NCI-H748 treated with DMSO at 0.1 percent for 48 hours (cell line): ENCODE measurements at places on chromosomes 1 and 21.

DNA sequence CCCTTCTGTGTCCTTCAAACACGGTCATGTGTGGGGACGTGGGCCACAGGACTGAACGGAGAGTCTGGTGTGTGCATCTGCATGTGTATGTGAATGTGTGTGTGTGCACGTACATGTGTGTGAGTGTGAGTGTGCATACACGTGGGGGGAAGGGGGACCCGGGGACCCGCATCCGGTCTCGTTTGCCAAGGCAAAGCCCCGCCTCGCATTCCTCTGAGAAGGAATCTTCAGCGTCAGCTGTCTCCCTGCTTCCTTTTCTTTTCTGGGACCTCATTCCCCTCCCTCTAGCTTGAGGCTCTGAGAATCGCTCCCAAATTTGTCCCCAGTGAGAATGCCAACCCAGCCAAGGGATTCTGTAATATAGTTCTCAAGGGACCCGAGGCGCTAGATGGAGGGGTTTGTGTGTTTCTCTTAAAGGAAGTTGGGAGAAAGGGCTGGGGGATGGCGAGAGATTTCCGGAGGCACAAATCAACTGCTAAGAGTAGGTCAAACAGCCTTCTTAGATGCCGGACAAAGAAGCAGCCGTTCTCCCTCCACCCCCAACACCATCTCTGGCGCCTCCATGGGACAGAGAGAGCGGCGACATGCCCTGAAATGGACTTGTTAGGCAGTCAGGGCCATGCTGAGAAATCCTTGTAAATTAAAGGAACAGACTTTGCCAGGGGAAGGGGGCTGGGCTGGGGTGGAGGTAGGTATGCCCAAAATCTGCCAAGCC lies 6.6 kb downstream of the IFFO2 start:
- no peak for DNase-seq

GRCh38 chr1:17277511-17278159 lies 28.7 kb downstream of the PADI3 start:
- no peak for DNase-seq

DNA sequence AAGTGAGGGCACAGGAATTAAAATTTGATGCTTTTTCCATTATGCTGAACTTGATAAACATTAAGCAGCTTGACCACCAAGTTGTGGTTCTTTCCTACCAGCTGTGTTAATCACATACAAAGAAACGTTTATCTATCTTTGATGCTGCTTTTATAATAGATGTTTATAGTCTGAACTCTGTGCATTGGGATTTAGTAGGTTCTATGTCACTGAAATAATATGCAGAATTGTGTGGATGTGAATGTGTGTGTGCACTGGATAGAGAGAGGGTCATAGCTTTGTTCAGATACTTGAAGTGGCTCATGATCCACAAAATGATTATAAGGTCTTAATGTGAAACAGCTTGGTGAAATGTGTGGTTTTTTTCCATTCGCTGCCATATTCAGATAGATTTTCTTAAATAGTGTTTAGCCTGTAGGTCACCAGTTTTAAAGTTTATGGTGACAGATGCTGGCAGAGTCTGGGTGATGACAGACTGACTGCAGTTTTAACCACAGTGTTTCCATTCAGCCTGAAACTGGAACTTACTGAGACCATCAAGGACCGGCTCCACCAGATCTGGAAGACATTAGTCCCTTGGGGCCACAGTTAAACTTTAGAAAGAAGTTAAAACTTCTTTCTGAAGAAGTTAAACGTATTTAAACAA lies 10.2 kb downstream of the DDI2 start:
- no peak for DNase-seq

- no peak for DNase-seq
These were observed 32.0 kb upstream of the AGL start for GRCh38 chr1:99818063-99818699.

- no peak for DNase-seq
These were observed 33.8 kb downstream of the GIPC2 start for GRCh38 chr1:78079580-78079979.

- DNase-seq: no peak
These were observed 57.3 kb downstream of the JAK1 start for GRCh38 chr1:64909031-64909430.

- DNase-seq: no peak
These were observed 181.6 kb downstream of the RASAL2 start for GRCh38 chr1:178275553-178275952.

GRCh38 chr21:46603228-46603627 lies 1.7 kb downstream of the S100B start:
- no peak for DNase-seq

DNA sequence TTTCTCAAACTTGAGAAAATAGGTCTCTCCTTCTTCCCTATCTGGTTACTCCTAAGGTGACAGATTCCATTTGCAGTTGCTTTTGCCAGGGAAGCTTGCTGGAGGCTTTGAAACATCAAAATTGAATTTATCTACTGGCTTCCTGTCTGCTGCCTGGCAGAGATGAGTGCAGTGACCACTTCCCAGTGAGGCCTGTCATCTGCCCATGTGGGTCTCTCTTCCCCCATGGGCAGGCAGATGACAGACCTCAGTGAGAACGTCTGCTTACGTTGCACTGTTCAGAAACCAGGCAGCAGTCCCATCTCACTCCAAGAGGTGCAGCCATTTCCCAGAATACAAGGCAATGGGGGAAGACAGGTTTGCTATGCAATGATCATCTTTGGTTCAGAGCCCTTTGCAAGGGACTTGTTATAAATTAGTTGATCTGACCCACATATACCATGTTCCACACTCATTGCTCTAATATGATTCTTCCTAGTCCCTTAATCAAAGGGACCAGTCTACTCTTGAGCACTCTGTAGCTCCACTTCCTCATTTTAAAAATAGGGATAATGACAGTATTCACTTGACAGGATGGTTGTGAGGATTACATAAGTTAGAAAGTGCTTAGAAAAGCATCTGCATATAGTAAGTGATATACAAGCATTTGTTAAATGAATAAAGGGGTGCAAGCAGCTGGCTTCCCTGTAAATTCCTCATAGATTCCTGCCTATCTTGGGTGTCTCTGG lies 10.6 kb downstream of the PGBD5 start:
- no peak for DNase-seq

DNA sequence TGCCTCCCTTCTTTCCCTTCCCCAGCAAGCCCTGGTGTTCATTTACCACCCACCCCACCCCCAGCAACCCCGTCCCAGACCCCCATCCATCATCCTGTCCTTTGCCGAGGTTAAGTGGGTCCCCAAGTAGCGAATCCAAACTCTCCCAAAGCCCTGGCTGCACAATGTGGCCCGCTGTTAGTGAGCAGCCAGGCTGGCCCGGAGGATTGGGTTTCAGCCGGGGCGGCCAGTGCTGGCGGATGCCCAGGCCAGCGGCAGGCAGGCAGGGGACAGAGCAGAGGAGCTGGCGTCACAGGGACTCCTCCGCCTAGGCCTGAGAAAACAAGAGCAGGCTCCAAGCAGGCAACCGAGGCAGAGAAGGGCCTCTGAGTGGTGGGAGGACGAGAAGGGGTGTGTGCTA lies 61.4 kb downstream of the EPHB2 start:
- DNase-seq: no peak

DNA sequence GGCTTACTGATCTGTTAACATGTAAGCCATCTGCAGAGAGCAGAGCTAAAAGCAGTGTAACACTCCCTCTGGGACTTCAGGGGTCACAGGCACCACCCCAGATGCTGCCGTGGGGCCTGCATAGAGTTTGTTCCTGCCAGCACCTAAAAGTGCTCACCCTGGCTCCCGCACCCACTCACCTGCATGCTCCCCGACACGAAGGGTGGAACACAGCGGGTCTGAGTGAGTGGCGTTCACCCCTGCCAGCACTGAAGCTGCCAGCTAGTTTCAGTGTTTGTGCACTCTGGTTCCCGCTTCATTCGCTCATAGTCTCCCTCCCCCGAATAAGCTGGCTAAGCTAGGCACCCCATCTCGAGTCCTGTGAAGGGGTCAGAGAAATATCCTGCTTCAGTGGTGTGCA lies 1681.0 kb downstream of the NCAM2 start:
- no peak for DNase-seq

GRCh38 chr1:234589854-234590620 lies 19.9 kb downstream of the IRF2BP2 start:
- no peak for DNase-seq

DNA sequence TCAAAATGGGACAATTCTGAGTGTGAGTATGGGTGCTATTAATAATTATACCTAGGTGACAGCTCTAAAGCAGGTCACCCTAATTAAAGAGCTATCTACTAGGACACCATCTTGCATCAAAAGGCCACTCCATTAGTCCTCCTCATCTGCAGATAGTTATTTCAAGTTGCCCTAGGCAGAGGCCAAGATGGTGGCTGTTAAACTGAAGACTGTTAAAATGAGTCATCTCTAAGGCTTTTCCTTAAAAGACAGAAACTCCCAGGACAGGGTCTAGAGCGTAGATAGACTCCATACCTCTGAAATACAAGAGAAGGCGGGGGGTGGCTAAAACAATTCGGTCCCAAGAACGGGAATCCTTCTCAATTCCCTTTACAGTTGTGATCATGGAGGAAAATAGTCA lies 4.5 kb upstream of the ZNF697 start:
- DNase-seq: no peak

DNA sequence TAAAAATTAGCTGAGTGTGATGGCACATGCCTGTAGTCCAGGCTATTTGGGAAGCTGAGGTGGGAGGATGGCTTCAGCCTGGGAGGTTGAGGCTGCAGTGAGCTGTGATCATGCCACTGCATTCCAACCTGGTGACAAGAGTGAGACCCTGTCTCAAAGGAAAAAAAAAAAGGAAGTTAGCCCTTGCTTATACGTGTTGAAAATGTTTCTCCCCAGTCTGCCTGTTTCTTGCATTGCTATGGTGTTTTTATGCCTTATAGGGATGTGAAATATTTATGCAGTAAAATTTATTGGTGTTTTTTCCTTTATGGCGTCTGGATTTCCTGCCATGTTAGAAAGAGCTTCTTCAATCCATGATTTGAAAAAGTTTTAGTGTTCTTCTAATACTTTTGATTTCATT lies 3.6 kb upstream of the RERE start:
- DNase-seq: no peak

- DNase-seq: no peak
These were observed 558 bp downstream of the USP1 start for GRCh38 chr1:62437273-62437940.

DNA sequence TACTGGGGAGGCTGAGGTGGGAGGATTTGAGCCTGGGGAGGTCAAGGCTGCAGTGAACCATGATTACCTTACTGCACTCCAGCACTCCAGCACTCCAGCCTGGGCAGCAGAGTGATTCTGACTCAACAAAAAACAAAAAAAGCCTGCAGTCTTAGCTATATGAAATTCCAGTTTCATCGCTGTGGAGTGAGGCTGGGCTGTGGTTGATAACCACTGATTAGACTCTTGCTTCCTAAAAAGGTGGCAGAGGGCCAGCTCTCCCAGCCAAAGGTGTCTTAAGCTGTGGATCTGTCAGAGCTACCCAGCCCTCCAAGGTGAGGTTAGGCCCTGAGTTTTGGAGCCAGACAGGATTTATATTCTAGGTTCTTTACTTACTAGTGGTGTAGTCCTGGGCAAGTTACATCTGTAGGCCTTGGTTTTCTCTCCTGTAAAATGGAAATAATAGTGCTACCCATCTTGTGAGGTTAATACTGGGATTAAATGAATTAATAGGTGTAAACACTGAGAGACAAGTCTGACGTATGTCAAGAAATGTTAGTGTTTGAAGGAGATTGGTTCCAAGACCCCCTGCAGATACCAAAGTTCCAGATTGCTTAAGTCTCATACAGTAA lies 35.9 kb downstream of the TMCC2 start:
- no peak for DNase-seq

DNA sequence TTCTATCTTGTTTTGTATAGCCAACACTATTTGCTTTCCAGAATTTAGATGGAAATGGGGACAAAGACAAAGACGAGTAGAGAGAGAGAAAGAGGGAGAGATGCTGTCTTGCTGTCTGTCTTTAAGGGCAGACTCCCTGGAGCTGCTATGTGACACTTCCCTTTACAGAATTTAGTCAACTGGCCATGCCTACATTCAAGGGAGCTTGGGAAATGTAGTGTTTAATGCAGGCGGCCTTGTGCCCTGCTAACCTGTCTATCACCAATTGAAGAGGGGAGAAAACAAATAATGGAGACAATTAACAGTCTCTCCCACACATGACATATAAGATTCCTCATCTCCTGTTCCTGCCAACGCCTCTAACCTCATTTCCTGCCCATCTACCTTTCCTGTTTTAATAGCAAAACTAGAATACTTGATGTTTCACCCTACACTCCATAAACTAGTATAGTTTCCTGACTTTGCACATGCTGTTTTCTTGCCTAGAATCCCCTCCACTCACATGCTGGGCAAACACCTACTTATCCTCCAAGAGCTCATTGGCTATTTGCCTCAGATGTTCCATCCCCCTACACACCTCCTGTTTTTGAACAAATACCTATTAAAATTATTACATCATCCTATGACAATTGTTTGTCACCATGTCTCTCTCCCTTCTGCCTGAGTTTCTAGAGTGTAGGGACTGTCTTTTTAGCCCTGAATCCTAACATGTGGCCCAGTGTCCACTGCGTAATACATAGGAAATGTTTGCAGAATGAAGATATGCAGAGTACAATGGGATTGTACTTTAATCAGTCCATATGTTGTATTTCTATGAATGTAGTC lies 117.2 kb downstream of the SLC25A24 start:
- DNase-seq: no peak

GRCh38 chr1:47401761-47402160 lies 14.3 kb upstream of the FOXE3 start:
- DNase-seq: no peak

- no peak for DNase-seq
These were observed 6.6 kb upstream of the AZIN2 start for GRCh38 chr1:33074193-33074945.

DNA sequence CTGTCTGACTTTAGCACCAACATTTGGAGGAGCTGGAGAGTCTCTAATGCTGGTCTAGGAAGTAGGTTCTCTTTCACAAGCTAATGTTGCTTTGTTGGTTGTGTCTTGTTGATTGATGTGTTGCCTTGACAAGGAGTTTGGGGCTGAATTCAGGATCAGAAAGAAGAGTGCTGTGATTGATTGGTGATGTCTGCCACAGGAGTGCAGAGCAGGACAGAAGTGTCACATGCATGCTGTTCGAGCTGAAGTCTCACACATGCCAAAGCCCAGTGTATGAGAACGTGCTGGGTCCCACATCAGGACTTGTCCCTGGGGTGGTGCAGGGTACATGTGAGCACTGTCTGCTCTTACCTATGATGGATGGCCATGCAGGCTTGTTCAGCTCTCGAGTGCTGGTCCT lies 694.4 kb downstream of the MATN1 start:
- no peak for DNase-seq

GRCh38 chr1:78526496-78526895 lies 35.7 kb downstream of the PTGFR start:
- no peak for DNase-seq
